ENCODE measurements at places on chromosomes 3 and 15.
A peak's percentile ranks its signal among the peaks of the same experiment; 100 is the strongest.

GRCh38 chr3:124034016-124034843 lies 42.3 kb upstream of the ROPN1 start:
- DNase-seq, result peak; percentile 59

GRCh38 chr15:76150971-76151598 lies 91.3 kb downstream of the TMEM266 start:
- DNase-seq, result peak; percentile 88

DNA sequence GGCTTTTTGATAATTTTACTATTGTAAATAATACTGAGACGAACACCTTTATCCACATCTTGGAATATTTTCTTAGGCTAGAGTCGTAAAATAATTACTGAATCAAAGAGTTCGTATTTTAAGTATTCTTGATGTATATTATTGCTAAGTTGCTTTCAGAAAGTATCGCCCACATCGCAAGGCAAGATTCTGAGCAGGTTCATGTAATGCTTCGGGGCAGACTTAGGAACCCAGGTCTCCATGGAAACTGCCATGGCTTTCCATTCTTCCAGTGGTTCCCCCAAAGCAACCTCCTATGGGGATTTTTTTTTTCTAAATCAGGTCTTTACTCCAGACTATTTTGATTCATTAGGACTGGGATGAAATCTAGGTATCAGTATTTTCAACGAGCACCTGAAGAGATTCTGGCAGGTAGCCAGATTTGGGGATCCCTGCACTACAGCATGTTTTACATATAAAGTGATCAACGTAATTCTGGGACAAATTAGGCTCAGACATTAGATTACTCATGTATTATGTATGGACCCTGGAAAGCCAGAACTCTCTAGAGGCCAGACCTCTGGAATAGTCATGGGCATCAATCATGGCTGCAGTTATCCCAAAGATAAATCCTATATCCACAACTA lies 86.5 kb downstream of the B3GNT5 start:
- DNase-seq, result no peak

DNA sequence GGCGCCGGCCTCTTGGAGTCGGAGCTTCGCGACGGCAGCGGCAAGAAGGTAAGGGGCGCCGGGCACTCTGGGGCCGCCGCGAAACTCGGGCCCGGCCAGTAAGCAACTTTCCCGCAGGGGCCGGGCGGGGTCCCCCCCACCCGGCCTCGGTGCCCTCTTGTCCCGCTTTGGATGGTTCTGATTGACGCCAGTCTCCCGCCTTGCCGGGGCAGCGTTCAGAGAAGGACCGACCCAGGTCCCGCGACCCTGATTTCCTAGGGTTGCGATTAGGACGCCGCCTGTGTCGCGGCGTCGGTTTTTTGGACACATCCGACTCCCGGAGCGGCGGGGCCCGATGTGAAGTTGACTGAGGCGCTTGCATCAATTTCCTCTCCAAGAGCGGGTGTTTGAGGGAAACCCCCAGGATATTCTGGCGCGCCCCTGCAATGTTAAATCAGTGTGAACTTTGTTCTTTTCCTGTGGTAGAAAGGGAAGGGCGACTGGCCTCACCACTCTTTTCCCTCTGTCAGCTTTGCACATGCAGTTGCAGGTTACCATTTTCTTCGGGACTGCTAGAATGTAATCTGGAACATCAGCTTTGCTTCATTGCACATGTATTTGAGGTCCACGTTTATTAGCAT lies 755 bp downstream of the PDE8A start:
- DNase-seq, result peak; percentile 32

GRCh38 chr3:27145719-27146118 lies 223.5 kb downstream of the NEK10 start:
- DNase-seq, result no peak

DNA sequence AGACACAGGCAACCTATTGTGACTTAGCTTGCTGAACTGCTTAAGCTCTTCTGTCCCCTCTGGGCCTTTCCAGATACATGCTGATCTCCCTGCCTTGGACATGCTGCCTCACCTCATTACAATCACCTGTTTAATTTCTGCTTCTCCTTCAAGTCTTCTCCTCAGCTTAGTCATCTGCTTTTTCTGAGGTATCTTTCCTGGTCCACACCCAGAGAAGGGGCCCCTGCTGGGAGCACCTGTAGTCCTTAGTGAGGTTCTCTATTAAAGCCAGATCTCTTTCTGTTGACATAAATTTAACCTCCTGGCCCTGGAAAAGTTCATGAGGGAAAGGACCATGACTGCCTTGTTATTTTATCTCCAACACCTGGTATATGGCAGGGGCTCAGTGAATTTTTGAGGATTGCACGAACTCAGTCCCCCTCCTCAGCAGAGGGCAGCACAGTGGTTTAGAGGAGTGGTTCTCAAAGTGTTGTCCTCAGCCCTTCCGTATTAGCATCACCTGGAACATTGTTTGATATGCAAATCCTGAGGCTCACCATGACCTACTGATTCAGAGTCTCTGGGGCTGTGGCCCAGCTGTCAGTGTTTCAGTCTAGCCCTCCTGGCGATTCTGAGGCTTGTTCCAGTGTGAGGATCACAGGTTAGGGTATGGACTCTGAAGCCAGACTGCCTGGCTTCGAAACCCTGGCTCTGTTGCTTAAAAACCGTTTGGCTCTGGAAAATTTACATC lies 12.7 kb downstream of the COL6A6 start:
- no peak for DNase-seq

DNA sequence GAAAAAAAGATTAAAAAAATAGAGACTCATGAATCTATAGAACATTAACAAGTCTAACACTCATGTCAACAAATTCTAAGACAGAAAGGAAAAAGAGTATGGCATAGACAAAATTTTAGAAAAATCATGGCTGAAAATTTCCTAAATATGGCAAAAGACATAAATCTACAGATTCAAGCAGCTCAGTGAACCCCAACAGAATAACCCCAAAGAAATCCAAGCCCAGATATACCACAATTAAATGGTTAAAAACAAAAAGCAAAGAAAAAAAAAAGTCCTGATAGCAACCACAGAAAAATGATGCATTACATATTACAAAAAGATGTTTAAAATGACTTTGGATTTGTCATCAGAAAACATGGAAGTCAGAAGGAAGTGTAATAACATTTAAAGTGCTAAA lies 75.6 kb downstream of the AQR start:
- no peak for DNase-seq

DNA sequence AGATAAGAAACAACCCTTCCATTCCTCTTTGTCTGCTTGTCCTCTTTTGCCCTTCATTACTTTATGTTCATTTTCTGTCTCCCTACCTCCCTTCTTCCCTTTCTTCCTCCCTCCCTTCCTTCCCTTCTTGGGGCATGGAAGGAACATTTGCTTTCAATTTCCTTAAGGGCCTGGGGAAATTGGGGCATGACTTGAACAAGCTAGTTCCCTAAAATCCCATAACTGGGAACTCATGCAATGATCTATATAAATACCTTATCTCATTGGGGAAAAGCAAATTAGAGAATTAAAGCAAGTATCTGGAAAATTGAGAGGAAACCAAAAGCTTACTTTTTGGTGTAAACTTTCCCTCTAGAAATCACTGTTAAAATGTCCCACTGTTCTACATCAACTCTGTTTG lies 35.7 kb downstream of the BOC start:
- DNase-seq, result no peak

- no peak for DNase-seq
Observed at GRCh38 chr15:28023422-28023821, 75.7 kb downstream of the OCA2 start.

DNA sequence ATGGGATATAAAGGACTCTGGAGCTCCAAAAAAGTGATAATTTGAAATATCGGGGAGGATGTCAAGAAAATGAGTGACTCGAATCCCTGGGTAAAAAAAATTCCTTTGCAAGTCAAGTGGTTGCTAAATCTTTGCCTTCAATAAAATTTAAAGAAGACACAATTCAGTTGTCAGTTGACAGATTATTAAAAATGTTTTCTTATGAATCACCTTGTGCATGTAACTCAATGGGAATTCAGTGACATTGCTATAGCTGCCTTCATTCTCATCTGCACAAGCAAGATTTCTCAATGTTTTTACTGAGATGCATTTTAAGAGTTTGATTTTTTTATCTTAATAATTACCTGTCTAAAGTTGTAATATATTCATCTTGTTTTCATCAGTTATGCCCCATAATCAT lies 264.0 kb upstream of the IL12A start:
- DNase-seq, result no peak

DNA sequence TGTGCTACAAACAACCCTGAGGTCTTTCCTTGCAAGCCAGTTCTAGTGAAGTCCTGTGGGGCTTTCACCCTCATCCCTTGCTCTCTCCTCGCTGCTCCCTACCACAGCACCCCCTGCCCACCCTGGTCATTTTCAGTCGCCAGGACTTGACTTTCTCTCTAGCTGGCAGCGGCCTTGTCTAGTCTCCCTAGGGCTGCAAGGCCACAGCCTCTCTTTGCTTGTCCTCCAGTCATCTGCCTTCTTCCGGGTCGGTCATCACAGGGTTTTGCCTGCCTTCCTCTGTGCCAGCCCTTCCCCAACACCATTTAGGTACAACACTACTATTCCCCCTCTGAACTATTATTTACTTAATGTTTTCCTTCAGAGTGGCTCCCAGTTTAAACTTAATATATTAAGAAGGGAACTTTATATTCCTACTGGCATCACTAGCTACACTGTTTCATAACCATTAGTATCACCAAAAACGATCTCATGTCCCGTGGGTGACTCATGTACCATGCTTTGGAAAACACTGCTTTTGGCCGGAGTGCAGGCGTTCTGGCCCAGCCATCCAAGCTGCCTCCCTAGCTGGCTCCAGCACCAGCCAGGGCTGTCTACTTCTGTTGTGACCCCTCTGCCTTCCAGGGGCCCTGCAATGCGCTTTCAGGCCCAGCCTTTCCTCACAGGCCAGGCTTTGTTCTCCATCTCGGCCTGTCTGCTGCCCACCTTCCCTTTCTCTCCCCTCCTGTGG lies 21.4 kb downstream of the FAH start:
- no peak for DNase-seq

- peak; percentile 54 for DNase-seq
Observed at GRCh38 chr15:40081691-40082194, 26.9 kb downstream of the BMF start.

DNA sequence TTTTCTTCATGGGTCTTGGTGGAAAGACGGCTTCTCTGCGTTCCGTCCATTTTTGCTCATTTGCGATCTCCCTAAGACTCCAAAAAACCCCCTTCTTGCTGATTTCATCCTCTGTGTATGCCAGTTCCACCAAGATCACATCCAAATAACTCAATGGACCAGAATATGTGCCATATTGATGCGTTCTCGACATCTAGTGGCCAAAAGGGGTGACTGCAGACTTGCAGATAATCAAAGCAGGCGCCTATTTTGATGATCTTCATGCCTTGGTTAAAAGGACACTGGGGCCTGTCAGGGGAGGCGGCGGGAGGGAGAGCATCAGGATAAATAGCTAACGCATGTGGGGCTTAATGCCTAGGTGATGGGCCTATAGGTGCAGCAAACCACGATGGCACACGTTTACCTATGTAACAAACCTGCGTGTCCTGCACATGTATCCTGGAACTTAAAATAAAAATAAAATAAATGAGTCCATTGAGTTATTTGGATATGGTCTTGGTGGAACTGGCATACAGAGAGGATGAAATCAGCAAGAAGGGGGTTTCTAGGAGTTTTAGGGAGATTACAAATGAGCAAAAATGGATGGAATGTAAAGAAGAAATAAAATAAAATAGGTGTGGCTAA lies 104.2 kb upstream of the RAD18 start:
- peak; percentile 45 for DNase-seq

DNA sequence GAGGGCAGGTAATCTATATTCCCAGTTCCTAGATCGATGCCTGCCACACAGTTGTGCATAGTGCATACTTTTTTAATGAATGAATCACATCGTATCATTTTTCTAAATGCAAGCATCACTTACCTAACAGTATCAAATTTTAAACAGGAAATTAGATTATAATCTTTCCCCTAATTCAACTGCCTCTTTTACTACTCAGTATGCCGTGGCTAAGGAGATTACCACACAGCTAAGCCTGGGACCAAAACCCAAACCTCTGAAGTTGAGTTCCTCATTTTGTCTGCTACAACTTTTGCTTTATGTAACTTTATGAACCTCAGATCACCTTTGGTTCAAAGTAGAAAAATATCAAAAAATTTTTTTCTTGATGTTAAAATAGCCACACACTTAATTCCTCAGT lies 53.2 kb upstream of the FNDC3B start:
- DNase-seq, result no peak

- no peak for DNase-seq
Observed at GRCh38 chr15:74892931-74893330, 3.1 kb downstream of the MPI start.

- no peak for DNase-seq
Observed at GRCh38 chr15:49041426-49041825, 4.8 kb downstream of the SECISBP2L start.

DNA sequence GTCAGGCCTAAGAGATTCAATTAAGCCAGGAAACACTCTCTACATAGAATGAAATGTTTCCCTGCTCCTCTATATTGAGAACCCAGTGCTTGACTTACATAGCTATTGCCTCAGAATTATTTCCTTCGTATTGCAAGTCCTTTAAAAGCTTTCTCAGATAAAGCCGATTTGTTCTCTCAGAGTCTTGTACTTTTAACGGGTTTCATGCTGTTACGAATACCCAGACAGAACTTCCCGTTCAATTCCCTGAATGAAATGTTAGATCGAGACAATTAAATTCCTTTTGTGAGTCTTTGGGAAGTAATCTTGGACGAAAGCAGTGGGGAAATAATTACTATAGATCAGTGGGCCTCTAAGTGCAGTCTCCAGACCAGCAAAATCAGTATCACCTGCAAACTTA lies 102.8 kb upstream of the CHL1 start:
- DNase-seq, result no peak

DNA sequence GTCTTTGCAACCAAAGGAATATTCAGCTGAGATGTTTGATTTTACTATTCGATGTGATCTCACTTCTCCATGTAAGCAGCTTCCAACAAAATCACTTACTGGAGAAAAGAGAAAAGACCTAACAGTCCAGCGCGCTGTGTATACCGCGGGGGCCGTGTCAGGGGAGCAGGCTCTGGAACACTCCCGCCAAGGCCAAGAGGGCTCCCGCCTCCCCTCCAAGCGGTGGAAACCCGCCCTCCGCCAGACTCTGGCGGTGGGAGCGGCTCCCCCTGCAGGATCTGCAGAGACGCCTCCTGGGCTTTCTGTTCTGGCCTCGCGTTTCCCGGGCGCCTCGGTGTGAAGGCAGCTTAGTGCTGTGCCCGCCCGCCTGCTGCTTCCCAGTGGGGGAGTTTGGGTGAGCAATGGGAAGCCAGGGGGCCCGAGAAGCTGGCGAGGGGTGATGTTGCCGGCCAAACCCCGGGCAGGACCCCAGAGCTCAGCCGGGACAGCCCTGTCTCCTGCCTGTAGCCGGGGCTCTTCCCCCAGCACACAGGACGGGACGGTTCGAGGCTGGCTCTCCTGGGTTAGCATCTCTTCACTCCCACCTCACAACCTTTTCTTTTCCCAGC lies 36.3 kb downstream of the CHST14 start:
- peak; percentile 85 for DNase-seq
